ENCODE measurements at places on chromosomes 13 and 19.

- peak; percentile 46 for DNase-seq
These were observed 1.5 kb upstream of the ELOF1 start for GRCh38 chr19:11560404-11561051.

DNA sequence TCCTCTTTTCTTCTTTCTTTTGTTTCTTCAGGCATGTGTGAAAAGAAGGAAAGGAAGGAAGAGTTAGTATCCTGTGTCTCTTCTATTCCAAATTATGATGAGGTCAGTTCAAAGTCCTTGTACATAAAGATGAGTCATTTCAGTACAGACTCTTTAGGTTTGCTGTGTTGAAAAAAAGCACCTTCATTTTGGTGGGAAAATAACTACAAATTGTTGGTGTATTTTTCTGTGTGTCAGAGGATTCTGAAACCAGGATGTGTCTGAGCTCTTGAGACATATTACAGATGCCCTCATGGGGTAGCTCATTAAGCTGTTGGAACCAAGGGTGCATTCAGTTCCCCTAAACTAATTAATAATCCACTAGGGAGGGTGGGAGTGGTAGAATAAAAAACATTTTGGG, 5.8 kb upstream of the HSPH1 start:
- DNase-seq = no peak

DNA sequence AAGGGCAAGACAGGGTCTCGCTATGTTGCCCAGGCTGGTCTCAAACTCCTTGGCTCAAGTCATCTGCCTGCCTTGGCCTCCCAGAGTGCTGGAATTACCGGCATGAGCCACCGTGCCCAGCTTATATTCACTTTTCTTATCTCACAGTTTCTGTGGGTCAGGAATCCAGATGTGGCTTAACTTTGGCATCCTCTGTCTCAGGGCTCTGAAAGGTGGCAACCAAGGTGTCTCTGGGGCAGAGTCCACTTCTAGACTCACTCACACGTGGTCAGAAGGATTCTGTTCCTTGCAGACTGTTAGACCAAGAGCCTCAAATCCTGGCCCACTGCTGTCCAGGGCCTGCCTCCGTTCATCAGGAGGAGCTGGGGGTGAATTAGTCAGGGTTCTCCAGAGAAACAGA, 7.6 kb upstream of the LMNB2 start:
- no peak for DNase-seq

- DNase-seq = no peak
These were observed 512.1 kb downstream of the IRS2 start for GRCh38 chr13:109274188-109274821.

- no peak for DNase-seq
These were observed 81.2 kb upstream of the RAP2A start for GRCh38 chr13:97352815-97353214.

DNA sequence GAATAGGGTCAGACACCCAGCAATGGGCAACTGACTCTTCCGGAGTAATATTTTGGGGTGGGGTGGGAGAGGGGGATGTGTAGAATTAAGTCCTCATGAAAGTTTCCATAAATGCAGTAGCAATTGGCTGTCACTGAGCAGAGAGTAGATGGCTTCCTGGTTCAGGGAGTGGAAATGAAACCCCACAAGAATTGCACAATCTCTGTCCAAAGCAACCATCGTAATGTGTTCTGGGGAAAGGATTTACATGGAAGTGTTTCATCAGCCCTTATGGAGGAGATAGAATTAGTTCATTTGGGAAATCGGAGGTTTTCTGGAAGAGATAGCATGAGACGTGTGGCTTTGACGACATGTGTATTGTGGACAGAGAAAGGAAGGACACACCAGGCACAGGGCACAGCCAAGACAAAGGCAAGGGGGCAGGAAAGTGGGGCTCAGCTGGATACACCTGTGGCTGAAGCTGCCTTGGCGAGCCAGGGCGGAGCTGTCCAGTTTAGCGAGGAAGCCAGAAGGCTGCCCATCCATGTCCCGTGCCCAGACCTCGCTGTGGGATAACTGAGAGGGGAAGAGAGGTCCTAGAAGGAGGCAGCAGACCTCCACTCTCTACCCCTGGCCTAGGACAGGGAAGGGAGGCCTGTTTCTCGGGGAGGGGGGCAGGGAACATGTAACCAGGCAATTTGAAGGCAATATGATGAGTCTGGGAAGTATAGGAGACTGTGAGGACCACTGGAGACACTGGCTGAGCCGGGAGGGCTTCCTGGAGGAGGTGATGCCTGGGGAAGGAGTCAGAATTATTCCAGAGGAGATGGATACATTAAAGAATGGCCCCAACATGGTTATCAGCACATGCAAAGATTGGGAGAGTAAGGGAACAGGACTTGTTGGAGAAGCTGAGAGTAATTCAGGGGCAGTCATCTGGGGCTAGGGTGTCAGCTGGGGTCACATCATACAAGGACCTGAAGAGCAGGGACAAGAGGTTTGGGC, 2.6 kb upstream of the CLEC4G start:
- no peak for DNase-seq

GRCh38 chr13:111111376-111111937, 3.7 kb upstream of the ARHGEF7 start:
- no peak for DNase-seq

GRCh38 chr19:56263319-56263718, 9.2 kb upstream of the EDDM13 start:
- no peak for DNase-seq

GRCh38 chr19:55677572-55678028, 2.6 kb downstream of the EPN1 start:
- no peak for DNase-seq

DNA sequence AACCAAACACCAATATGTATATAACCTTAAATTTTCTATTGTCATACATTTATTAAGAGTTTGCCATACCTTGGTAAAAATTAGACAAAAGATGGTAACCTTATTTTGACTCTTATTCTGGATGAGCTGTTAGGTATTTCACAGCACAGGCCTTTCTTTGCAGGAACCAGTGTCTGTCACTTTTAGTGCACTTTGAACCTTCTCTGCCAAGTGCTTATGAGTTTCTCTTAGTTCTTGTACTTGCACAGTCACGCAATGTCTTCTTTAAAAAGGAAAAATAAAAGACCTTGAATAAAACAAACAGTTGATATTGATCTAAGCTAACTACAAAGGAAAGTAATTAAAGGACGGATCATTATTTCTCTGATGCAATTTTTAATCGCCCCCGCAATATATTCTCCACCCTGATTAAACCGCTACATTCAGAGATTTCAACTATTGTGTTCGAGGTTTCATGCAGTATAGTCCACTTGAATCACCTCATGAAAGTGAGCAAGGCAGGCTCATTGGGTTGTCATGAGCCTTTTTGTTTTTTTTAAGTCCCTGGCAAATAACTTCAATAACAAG, 534.5 kb downstream of the KLF5 start:
- DNase-seq = no peak

GRCh38 chr19:41330946-41331678, 21.1 kb downstream of the CCDC97 start:
- no peak for DNase-seq

- no peak for DNase-seq
These were observed 11.5 kb downstream of the PODNL1 start for GRCh38 chr19:13926715-13927114.

- DNase-seq = no peak
These were observed 35.4 kb downstream of the PCCA start for GRCh38 chr13:100124265-100124664.

- DNase-seq = no peak
These were observed 185.3 kb upstream of the EDNRB start for GRCh38 chr13:78103936-78104335.

DNA sequence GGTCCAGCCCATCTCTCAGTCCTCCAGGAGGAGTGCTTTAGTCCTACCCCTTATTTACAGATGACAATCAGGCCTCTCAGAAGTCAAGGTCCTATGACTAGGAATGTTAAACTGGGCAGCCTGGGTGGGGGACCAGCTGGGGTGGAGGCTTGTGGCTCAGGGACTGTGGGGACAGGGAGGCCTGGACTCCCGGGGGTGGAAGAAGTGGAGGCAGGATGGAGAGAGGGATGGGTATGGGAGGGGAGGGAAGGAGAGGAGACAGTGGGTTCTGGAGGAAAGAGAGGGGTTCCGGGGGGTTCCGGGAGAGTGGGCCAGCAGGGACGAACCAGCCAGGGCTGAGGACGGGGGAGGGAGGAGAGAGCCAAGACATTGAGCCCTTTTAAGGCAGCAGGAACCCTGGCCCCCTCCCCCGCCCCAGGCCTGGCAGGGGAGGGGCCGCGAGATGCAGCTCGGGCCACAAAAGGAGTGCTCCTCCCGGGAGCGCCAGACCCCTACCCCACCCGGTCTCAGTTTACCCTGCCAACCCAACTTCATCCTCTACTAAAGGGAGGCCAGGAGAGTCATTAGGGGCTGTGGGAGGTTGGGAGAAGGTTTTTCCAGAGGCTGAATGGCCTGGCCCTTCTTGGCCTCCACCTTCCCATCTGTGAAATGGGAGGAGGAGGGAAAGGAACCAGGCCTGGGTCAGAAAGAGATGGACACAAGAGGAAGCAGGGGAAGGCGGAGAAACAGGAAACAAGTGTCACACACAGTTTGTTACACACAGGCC, 1.7 kb downstream of the DMPK start:
- no peak for DNase-seq

GRCh38 chr19:38395381-38396114, 7.1 kb downstream of the SPRED3 start:
- peak; percentile 49 for DNase-seq

DNA sequence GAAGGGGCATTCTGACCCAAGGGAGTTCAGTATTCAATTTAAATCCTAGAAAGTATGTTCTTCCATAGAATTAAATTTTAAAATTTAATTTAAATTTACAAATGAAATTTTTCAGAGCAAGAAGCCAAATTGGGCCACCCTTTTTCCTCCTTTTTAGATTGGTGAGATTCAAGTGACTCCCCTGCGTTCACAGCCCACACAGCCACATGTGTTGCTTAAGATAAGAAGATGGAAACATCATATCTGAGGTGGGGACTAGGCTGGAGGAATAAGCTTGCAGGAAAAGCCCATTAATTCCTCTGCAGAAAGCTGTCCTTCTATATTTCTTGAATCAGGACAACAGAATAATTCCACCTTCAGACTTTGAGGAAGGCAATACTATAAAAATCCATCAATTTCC, 392.7 kb upstream of the ZNF507 start:
- no peak for DNase-seq

DNA sequence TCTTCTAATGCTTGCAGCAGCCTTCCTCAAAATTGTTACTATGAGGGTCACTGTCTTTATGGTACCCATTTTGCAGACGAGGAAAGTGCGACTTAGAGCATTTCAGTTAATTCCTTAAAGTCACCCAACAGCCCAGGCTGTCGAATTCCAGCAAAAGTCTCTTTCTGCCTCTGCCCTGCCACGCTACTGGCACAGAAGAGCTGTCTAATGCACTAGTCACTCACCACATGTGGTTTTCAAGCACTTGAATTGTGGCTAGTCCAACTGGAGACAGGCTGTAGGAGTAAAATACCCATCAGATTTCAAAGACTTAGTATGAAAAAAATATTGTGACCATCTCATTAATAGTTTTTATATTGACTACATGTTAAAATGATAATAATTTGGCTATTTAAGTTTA, 1.7 kb downstream of the FPR1 start:
- DNase-seq = no peak

GRCh38 chr13:80844164-80844563, 503.2 kb upstream of the SPRY2 start:
- DNase-seq = no peak

DNA sequence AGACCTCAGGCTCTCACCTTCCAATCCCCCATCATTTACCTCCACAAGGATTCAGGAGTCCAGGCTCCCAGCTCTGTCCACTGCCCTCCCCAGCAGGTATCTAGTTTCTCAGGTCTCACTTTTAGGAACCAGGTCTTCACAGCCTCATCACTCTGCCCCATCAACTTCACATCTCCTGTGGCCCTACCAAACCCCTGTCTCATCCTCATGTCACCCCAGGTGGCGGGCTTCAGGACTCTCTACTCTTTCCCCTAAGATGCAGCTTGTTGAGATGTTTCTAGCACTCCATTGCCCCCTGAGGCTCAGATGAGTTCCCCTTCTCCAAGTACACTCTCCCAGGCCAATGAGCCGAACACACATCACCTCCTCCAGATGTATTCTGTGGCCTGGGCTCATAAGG, 1.5 kb downstream of the PPFIA3 start:
- no peak for DNase-seq

DNA sequence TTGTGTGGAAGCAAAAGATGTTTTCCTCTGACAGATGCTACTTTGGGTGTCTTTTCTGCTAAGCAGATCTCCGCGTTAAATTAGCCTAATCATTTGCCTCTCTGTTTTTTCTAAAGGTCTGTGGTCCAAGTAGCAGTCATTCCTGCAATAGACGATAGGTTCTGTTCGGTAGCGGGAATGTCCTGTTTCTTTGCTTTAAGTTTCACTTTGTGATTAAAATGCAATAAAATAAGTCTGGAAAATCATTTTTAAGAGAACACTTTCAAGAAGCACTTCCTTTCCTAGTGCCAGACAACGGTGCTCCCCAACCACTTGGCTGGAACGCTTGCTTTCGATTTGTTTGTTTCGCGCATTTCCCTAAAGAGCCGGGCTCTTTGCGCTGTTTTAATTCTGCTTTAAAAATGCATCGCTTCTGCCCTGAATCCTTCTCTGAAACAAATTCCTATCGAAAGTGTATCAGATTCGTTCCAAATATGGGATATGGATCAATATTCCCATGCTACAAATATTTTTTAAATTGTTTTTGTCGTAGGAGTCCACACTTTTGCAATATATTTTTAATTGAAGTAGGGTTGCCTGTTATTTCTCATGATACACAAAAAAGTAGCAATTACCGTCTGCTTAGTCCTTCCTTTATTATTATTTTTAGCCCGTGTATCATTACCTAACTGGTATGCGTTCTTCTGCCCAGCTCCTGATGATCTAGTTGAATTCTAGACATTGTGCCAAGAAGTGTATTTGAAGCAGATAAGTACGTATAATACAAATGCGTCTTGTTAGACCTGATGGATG, 14.2 kb downstream of the ZIC2 start:
- no peak for DNase-seq

GRCh38 chr13:25248071-25248470, 39.2 kb downstream of the MTMR6 start:
- no peak for DNase-seq

GRCh38 chr13:114339857-114340534, 25.7 kb downstream of the CHAMP1 start:
- DNase-seq = no peak

- no peak for DNase-seq
These were observed 2.2 kb downstream of the CERS1 start for GRCh38 chr19:18893587-18894253.

DNA sequence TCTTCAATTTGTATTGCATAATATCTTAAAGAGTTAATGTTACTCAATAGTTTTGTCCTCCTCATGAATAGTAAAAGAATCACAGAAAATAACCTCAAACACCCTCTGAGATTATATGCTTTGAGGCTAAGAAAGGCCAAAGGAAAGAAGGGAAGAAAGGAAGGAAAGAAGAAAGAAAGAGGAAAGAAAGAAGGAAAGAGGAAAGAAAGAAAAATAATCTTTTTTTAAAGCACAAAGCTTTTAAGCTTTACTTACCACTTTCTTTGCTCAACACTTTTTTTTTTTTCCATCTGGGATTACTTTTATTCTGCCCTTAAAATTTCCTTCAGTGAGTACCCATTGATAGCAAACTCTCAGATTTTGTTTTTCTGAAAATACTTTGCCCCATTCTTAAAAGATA, 369.1 kb downstream of the FGF9 start:
- no peak for DNase-seq

GRCh38 chr13:87244256-87244890, 426.8 kb upstream of the SLITRK5 start:
- DNase-seq = no peak

GRCh38 chr13:22903301-22903700, 277.5 kb upstream of the SGCG start:
- DNase-seq = no peak

GRCh38 chr19:15093001-15093400, 11.0 kb downstream of the OR1I1 start:
- DNase-seq = no peak

GRCh38 chr19:55113570-55114039, 3.8 kb downstream of the PPP1R12C start:
- DNase-seq = no peak

Data from activated T-cell treated with anti-CD3 and anti-CD28 coated beads for 48 hours (primary cell).